ENCODE measurements at places on chromosomes 12 and 14.

DNA sequence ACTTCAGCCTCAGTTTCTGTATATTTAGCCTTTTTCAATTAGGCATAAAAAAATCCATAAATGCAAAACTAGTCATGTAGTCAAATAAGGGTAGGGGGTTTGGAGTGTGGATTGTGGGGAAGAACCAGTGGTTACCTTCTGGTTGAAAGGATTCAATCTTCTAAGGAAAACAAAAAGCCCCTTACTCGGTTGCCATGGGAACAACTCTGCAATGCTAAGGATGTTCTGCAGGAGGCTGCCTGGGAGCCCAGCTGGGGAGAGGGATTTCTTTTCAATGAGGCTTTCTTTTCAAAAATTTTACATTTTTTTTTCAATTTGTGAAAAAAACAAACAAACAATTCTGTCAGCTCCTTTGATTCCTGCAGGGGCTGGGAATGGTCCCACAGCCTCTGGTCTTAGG is 67.2 kb downstream of the SLC8A3 start:
- no peak for DNase-seq

DNA sequence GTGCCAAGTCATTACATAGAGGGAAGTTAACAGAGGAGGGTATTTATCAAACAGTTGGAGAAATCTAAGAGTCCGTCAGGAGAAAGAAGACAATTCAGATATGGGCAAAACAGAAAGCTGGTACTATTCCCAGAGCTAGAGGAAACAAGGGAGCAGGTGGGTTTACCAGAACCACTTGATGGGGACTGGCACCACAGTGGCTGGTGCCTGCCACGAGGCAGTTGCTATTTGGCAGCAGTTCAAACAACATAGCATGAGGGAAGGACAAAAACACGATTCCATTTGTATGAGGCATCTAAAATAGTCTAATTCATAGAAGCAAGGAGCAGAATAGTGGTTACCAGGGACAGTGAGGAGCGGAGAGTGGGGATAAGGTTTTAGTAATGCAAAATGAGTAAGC is 24.6 kb upstream of the KLRD1 start:
- DNase-seq, result no peak

- DNase-seq, result no peak
Observed at GRCh38 chr14:100122481-100123223, 36.8 kb downstream of the DEGS2 start.

- no peak for DNase-seq
Observed at GRCh38 chr12:30706476-30706875, 10.8 kb upstream of the IPO8 start.

- DNase-seq, result no peak
Observed at GRCh38 chr14:68728342-68729106, 64.3 kb downstream of the ZFP36L1 start.

DNA sequence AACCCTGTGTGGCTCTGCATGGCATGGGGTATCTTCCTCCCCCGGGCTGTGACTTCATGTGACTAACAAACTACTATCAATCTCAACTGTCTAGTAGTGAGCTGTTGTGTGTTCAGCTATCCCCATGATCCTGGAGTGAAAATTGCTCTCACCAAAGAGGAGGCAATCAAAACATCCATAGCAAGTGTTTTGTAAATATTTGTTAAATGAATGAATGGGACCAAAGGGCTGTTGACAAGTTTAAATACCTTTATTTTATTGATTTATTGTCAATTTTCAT is 138.1 kb upstream of the CPM start:
- DNase-seq, result no peak

- DNase-seq, result peak; percentile 83
Observed at GRCh38 chr12:94240171-94240570, 91.8 kb downstream of the PLXNC1 start.

DNA sequence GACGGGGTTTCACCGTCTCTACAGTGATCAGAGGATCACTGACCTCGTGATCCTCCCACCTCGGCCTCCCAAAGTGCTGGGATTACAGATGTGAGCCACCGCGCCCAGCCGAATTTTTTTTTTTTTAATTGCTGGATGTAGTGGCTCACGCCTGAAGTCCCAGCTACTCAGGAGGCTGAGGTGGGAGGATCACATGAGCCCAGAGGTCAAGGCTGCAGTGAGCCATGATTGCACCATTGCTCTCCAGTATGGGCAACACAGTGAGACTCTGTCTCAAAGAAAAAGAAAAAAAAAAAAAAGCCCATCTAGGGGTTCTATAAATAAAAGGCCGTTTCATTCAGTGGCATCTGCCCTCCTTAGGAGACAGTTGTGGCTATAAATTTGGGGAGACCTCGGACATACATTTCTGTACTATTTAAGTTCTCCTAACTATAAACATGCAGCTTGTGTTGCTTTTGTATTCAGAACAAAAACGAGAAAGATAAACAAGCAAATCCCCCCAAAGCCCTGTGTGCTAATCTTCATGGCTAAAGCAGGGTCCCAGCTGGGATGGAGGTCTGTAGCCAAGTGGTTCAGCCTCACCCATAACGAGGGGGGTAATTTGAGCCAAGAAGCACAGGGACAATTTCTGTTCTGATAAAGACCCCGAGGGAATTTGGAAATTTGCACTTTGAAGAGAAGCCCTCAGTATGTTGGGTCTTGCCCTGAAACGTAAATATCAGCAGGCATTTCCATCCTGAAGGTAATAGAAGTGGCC is 35.0 kb upstream of the BCL7A start:
- DNase-seq, result no peak

GRCh38 chr12:89234324-89235114 is 117.8 kb downstream of the DUSP6 start:
- no peak for DNase-seq

- no peak for DNase-seq
Observed at GRCh38 chr14:51666070-51666469, 14.4 kb downstream of the FRMD6 start.

- no peak for DNase-seq
Observed at GRCh38 chr14:57845802-57846531, 19.9 kb downstream of the SLC35F4 start.
